ENCODE measurements at places on chromosomes 3 and 15.

DNA sequence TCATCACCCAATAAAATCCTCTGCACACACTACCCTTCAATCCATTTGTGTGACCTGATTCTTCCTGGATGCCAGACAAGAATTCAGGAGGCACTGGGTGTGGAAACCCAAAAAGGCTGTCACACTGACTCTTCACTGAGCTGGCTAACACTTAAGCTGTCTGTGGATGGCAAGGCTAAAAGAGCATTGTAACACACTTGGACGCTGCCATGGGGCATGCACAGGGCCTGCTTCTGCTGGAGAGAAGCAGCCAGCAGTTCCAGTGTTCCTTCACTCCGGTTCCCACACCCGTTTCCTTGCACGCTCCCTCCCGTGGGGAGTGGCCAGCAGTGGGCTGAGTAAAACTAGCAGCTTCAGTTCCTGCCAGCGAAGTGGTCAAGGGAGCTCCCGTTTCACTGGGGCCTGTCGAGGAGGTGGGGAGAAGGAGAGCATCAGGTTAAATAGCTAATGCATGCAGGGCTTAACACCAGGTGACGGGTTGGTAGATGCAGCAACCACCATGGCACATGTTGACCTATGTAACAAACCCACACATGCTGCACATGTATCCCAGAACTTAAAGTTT, 737.1 kb downstream of the FHIT start:
- no peak for DNase-seq

- no peak for DNase-seq
Observed at GRCh38 chr3:87267953-87268645, 8.3 kb downstream of the POU1F1 start.

DNA sequence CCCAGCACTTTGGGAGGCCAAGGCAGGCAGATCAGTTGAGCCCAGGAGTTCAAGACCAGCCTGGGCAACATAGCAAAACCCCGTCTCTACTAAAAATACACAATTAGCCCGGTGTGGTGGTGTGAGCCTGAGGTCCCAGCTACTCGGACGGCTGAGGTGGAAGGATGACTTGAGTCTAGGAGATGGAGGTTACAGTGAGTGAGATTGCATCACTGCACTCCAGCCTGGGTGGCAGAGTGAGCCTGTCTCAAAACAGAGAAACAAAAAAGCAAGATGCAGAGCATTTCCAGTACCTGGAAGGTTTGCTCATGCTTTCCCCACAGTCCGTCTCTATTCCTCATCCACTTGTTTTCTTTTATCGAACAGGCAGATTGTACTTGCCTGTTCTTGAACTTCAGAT, 3.8 kb upstream of the PDIA5 start:
- DNase-seq = no peak

GRCh38 chr3:114494498-114494897, 200.7 kb downstream of the TIGIT start:
- no peak for DNase-seq

- no peak for DNase-seq
Observed at GRCh38 chr3:161221806-161222600, 892 bp downstream of the NMD3 start.

DNA sequence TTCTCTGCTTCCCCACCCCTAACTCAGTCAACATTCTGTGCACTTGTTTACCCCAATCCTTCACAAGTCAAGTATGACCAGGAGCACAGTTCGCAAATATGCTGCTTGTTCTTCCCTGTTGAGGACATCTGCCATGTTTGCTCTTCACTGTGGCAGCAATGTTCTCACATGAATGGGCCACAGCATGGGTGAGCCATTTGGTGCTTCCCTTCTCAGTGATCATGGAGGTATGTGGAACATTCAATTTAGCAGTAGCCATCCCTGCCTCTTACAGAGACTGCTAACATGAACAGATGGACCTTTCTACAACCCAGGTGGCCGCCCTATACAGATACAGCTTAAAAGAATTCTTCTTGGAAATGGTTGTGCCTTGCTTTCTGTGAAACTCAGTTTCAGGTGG, 660.1 kb upstream of the SGO1 start:
- no peak for DNase-seq

- DNase-seq = no peak
Observed at GRCh38 chr3:138362538-138362937, 14.2 kb downstream of the MRAS start.

DNA sequence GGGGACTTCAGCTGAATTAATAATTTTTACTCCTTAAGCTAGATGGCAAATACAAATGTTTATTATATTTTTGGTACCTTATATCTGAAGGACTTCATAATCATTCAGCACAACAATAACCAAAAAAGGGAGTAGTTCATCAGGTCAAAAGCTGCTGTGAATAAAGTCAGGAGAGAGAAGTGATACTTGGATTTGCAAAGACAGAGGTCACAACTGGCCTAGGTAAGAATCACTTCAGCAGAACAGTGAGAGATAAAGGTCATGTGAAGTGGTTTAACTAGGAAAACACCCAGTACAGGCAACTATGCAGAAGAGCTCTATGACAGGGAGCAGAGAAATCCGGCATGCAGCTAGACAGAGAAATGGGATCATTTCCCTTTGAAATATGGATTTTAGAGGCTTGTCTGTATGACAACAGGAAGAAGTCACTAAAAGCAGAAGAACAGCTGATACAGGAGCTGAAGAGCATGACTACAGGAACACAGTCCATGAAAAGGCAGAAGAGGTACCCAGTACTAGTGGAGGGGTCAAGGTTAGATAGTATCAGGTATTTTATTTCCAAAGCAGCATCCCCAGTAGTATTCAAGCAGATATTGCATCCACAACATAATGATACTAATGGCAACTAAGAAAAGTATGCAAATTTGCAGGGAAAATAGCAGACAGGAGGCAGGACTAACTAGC, 25.7 kb downstream of the ZMAT3 start:
- no peak for DNase-seq

DNA sequence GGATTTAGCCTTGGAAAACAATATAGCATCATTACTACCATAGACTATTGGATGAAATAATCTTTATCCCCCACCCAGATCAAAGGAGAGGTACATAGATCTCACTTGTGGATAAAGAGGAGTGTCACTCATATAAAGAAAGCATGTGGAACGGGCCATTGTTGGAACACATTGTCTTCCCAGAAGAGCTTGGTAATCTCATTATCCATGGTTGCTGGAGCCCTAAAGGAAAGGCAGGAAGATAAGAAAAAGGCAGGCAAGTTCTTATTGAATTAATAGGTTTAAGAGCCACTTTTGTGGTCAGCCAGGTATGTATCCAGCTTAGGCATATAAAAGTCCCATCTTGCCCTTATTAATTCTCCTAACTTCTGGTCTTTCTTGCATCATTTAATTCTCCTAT, 659.1 kb downstream of the GRM7 start:
- no peak for DNase-seq

GRCh38 chr3:169666376-169667165, 3.1 kb upstream of the MECOM start:
- no peak for DNase-seq

GRCh38 chr3:195352895-195353488, 82.0 kb upstream of the XXYLT1 start:
- DNase-seq = no peak

- DNase-seq = no peak
Observed at GRCh38 chr3:7779331-7779730, 722.3 kb upstream of the LMCD1 start.

- DNase-seq = no peak
Observed at GRCh38 chr15:23566651-23567050, 1.2 kb downstream of the MKRN3 start.

DNA sequence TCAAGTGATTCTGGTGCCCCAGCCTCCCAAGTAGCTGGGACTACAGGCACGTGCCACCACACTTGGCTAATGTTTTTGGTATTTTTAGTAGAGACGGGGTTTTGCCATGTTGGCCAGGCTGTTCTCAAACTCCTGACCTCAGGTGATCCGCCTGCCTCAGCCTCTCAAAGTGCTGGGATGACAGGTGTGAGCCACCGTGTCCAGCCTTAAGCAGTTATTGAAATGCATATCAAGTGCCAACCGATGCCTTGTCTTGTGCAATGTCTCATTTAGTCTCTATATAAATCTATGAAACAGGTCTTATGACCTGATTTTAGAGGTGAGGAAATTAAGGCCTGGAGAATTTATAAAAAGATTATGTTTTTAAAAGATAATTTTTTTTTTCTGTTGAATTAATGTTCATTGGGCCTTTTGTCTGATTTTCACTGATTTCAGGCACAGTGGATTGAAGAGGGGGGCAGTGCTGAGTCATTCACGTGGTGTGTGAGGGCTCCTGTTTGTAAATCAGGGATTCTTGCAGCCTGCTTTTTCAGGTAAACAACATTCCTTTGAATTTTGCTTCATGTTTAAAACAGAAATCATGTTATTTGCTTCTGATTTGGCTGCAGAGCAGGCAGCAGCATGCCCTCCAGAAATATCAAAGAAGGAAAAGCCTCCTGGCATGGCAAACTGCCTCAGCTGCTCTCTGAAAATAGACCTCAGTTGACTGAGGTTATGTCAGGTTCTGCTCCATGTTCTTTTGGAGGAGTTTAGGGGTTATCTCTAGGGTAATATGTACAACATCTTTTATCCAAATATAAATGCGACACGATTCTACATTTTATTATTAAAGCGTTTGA, 407.0 kb upstream of the RGMA start:
- no peak for DNase-seq

GRCh38 chr3:5138214-5138981, 16.3 kb downstream of the ARL8B start:
- no peak for DNase-seq

DNA sequence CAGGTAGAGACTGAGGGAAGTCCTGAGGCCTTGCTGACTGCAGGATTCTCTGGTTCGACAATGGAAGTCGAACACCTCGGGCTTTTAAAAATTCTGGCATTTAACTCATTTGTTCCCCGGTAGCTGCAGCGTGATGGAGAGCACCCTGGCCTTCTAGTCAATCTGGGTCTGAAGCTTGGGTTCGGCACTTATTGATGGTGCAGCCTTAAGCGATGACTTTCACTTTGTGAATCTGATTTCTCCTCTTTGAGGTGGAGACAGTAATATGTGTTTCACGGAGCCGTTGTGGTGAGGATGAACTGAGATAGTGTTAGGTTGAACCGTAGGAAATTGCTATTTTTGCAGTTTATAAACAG, 621 bp upstream of the PARP6 start:
- no peak for DNase-seq

GRCh38 chr3:127951276-127951675, 36.2 kb downstream of the KBTBD12 start:
- DNase-seq = no peak
